ENCODE measurements at places on chromosomes 5 and 9.

DNA sequence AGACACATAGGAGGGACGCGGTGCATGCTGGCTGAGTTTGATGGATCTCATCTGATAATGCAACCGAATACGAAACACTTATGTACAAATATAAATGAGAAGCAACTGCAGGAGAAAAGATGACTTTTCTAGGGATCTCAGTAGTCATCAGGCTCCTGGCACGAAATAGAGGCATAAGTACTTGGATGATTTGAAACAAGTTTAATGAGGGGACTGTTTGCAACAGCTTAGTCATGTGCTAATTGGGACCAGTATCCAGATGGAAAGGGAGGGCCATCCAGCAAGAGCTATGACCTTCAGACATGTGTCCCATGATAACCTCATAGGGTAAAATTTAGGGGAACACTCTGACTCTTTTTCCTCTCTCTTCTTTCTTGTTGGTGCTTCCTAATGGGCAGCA, 123.0 kb downstream of the EGFLAM start:
- no peak for DNase-seq

DNA sequence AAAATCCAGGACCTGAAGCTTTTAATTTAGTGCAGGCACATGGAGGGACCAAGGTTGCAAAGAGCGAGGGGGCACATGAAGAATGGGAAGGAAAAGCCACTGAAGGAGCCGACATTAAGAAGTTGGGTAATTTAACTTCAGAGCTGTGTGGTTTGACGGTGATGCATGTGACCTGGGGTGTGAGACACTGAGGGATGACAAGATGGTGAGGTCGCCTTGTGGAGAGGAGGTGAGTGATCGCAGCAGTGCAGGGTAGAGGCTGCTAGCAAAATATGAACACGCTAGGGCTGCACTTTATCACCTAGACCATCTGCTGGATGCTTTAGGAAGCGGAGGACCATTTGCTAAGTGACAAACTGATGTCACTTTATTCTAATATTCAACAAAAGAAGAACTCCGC, 339.0 kb upstream of the KIF2A start:
- DNase-seq, result no peak

- DNase-seq, result no peak
Measured at GRCh38 chr5:8770431-8770830, 775.4 kb downstream of the SEMA5A start.

- DNase-seq, result no peak
Measured at GRCh38 chr5:157491471-157491995, 31.5 kb downstream of the NIPAL4 start.

DNA sequence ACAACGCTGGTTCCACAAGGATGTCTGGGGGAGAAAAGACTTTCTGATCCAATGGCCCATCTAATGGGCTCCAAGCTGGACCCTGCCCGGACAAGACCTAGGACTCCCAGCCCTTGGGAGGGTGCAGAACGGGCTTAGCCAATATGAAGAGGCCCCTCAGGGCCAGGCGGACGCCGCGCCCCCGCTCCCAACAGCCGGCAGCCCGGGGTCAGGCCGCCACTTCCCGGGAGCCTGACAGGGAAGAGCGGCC, 493 bp downstream of the P4HA2 start:
- no peak for DNase-seq

- peak; percentile 10 for DNase-seq
Measured at GRCh38 chr5:143771602-143772001, 40.4 kb upstream of the HMHB1 start.

DNA sequence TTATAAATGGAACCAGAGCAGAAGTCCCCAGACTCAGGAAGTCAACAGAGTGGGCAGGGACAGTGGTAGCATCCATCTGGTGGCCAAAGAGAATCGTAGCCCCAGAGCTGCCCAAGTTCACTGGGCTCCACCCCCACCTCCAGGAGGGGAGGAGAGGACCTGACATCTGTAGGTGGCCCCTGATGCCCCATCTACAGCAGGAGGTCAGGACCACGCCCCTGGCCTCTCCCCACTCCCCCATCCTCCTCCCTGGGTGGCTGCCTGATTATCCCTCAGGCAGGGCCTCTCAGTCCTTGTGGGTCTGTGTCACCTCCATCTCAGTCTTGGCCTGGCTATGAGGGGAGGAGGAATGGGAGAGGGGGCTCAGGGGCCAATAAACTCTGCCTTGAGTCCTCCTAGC, 10.3 kb upstream of the URM1 start:
- no peak for DNase-seq

GRCh38 chr5:127844581-127845021, 141.4 kb downstream of the CCDC192 start:
- DNase-seq, result no peak

GRCh38 chr5:171450423-171451331, 31.2 kb downstream of the FGF18 start:
- peak; percentile 53 for DNase-seq

GRCh38 chr5:74766418-74766848, 484 bp downstream of the GFM2 start:
- DNase-seq, result peak; percentile 77

DNA sequence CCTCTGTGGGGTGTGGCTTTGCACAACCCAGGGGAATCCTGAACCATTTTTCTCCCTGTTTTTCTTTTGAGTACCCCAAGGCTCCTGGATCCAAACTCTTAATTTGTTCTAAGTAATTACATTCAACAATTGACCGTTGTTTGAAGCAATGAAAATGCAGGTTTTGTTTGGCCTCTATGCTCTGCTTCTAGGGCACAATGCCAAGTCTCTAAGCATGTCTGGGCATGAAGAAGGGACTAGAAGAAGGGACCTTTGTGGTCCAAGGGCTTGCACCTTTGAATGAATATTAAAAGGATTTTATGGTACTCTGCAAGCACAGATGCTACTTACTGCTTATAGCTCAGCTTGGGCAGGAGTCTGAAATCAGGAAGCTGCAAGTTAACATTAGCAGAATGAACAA, 6.6 kb upstream of the ENC1 start:
- no peak for DNase-seq

- no peak for DNase-seq
Measured at GRCh38 chr5:135878156-135878620, 17.5 kb downstream of the IL9 start.

DNA sequence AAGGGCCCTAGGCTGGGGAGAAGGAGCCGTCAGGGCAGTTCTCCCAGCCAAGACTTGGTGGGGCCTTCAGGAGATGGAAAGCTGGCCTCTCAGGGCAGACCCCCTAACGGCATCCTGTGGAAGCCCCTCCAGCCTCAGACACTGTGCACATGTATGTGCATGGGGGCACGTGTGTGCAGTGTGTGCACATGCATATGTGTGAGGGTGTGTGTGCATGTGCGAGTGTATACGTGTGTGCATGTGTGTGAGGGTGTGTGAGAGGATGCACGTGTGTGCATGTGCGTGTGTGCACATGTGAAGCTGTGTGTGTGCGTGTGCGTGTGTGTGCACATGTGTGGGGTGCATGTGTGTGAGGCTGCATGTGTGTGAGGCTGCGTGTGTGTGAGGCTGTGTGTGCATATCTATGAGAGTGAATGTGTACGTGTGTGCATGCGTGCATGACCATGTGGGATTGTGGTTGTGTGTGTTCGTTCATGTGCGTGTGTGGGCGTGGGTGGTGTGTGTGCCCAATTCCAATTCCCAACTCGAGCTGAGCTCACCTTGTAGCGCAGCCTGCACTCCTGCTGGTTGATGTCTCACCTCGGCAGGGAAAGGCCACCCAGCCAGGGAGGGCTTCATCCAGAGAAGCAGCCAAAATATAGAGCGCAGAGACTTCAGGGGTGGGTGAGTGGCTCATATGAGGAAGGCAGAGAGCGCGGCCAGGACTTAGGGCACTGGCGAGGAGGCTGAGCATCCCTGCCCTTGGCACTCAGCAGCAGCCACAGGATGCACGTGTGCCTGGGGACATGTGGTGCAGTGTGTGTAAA, 142.7 kb upstream of the PPP1R26 start:
- no peak for DNase-seq

All from cardiac muscle cell (in vitro differentiated cells and primary cell).